ENCODE measurements at places on chromosomes 13 and 19.
A peak's percentile ranks its signal among the peaks of the same experiment; 100 is the strongest.

GRCh38 chr13:46571189-46571908 lies 18.4 kb downstream of the LRCH1 start:
- peak; percentile 90 for DNase-seq

DNA sequence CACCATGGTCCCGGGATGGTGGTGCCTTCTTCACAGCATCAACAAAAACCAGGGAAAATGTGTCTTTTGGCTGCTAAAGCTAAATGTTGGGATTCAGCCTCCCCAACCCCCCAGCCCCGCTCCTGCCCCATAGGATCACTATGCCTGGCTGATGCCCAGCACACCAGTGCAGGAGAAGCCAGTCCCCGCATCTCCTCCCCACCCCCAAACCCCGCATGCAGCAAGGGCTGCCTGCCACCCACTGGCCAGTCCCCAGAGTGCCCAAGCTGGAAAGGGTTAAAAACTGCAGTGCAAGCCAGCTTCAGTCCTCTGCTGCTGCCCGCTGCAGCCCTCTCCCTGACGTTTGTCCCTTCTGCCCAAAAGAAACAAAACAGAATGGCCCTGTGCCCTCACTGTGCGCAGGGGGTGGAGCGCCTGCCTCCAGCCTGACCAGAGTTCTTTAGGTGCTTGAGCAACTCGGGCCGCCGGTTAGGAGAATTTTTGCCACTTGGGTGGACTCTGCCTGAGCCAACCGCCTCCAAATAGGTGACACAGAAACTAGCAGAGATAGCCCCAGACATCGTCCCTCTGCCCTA lies 3.7 kb downstream of the CALM3 start:
- peak; percentile 51 for DNase-seq

DNA sequence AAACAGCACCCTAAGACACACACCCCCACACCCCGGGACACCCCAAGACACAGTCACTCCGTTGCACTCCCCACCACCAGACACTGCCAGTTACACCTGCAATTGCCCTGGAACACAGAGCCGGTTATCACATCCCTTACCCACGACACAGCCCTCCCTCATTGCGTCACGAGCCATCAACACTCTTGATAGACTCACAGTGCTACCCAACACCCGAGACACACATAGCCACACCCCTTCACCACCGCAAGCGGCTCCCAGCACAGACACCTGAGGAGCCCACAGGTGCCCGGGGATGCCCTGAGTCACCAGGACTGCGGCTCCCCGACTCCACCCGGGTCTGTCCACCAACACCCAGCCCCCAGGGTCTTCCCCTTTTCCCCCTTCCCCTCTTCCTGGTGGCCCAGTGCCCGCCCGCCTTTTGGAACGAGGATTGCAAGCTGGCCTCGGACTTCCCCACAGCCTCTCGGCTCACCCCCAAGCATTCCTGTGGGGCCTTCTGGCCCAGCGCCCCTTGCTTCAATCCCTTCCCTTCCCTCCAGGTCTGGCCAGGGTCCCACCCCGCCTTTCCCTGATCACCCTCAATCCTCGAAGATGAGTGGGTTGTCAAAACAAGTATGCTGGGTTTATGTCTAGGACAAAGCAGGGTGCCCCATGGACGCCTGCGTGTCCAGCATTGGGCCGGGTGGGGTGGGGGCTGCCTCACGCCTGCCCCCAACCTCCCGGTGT lies 1.7 kb upstream of the PTGER1 start:
- DNase-seq, result peak; percentile 25

DNA sequence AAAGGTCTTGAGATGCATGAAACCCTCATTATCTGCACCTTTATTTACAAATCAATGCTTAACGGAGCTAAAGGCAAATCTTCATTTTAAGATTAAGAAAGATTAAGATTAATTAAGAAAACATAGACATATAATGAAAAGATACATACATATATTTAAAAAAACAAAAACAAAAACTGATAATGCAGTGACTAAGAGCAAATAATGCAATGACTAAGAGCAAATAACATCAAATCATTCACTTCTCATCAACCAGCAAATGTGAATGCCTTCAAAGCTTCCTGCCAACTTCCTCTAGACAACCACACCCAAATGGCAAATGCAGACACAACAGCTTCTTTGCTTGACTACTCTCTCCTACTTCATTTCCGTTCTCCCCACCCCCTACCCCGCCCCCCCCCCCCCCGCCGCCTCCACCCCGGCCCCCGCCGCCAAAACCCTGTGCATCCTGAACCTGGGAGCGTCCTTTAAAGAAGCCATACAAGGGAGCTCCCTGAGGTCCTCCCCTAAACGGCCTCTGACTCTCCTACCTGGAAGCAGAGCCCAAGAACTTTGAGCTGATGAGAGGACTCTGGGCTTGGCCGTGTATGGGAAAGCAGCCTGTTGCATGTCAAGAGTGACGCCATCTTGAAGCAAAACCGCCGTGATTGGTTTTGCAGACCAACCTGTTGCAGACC lies 24.5 kb downstream of the TEX101 start:
- no peak for DNase-seq

GRCh38 chr13:27587095-27587746 lies 33.1 kb downstream of the LNX2 start:
- DNase-seq, result no peak

DNA sequence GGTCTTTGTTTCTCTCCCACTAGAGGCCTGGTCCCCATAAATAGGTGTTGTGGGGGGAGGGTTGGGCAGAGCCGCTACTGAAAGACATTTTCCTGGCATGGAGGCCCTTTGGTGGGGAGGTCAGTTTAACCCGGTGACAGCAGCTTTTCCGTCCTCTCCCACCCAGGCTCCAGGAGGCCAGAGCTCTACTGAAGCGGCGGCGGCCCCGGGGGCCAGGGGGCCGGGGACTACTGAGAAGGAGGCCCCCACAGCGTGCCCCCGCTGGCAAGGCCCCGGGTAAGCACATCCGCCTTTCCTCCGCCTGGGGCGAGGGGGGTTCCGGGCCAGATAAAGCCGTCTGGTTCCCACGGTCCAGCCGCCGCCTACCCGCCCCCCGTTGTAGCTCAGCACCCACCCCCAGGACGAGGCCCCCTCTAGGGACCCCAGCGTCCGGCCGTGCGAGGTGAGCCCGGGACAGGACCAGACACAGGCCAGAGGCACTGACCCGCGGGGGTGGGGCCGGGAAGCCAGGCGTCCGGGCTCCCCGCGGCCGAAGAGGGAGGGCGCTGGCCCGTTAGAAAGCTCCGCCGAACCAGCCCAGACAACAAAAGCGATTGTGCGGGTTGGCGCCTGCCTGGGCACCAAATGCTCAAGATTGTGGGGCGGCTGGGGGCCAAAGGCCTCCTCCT lies 1.1 kb upstream of the LTBP4 start:
- DNase-seq, result no peak

DNA sequence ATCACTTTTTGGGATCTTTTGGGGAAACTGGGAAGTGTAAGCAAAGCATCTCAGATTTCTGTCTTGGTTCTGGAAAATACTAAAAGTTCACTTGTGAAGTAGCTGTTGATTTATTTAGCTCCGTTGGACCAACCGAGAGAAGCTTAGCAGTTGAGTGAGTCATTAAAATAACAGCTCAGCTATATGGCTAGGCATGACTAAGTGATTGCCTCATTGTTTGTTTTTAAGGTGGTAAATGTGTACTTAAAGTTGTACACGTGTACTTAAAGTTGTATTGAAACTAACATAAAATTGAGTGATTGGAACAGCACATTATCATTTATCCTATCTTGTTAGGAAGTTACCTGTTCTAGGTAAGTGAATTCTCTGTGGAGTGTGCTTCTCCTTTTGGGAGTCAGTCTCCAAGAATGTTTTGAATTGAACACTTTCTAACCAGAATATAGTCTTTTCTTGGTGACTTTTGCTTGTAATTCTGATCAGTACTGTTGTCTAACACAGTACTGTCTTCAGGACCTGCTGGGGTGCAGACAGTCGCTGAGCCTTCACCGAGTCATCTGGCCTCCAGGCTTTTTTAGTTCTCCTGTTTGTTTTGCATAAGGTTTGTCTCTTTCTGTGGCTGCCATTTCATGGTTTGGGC lies 2.9 kb upstream of the DCUN1D2 start:
- no peak for DNase-seq

- peak; percentile 92 for DNase-seq
Measured at GRCh38 chr13:113562085-113562749, 22.3 kb upstream of the TFDP1 start.

DNA sequence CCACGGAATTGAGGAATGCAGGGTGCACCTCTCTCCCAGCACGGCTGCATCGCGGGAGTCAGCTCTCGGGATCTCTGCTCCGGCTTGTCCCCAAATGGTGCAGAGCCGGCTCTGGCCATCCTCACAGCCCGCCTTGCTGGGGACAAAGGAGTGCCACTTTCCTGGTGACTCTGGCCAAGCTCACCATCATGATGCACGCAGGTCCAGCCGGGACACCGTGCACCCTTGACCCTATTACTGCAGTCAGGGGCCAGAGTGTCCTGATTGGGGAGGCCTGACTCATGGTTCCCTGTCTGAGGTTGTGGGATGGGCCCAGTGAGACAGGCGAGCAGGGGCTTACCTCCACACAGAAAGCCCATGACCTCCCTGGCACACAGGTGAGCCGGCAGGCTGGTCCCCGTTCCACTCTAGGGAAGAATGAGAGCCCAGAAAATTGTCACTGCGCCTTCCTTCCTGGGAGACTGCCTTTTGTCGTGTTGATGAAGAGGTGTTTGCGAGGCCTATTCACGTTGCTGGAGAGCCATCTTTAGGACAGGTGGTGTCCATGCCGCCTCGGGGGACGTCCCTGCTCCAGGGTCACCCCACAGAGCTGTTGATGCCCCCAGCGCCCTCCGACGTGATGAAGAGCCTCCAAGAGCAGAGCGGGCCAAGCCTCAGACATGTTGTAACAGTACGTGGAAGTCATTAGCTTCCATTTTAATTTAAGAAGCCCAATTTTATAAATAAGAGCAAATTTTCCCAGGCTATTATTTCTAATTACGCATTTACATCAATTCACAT lies 18.5 kb upstream of the VSTM2B start:
- no peak for DNase-seq

DNA sequence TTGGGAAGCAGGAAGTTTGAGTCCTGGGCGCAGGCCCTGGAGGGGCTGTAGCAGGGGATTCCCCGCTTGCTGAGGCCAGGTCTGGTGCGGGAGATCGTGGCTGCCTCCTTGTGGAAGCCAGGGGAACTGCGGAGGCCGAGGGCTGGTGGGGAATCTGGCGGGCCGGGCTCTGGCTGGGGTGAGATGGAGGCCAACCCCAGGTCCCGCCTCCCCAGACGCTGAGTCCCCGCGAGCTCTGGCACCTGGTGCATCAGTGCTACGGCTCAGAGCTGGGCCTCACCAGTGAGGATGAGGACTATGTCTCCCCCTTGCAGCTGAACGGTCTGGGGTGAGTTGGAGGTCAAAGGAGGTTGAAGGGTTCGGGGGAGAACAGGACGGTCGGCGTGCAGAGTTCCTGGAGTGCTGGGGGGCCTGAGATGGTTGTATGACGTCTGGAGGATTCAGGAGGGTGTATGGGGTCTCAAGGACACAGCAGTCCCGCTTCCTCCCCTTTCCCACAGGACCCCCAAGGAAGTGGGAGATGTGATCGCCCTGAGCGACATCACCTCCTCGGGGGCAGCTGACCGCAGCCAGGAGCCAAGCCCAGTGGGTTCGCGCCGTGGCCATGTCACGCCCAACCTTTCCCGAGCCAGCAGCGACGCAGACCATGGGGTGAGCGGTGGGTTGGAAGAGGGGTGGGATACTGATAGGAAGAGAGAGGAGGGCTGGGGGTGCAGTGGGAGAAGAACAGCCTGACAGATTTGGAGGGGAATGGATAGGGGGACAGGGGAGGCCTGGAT lies 13.1 kb downstream of the GRAMD1A start:
- DNase-seq, result no peak

DNA sequence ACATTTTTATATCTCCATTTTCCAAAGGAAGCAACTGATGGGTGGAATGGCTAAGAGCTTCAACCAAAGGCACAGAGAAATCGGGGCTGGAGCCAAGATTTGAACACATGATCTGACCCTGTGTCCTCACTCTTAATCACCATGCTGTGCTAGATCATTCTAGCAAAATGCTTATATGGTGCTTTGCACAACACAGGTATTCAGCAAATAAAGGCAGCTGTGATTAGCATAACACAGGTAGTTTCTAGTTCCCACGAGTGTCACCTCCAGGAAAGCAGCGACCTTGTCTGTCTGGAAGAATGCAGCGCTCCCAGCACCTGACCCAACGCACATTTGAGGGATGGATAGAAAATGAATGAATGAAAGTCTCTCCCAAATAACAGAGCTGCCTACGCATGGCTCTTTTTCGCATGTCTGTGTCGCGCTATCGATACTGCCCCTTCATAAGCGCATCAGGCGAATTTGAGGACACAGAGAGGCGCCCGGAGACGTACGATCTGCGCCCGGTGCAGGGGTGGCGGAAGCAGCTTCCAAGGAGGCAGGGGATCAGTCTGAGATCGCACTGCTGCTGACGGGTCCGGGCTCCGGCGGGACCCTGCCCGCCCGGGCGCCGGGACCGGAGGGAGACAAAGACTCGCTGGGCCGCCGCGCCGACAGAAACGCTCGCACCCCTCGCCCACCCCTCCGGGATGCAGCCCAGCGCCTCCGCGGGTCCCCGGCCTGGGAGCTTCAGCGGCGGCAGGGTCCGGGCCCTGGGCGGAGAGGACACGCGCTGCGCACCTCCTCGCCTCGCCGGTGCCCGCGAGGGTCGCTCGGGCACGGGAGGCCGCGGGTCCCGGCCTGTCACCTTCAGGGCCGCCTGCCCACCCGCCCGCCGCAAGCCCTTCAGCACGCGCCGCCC lies 609 bp downstream of the EPS15L1 start:
- peak; percentile 46 for DNase-seq

- DNase-seq, result no peak
Measured at GRCh38 chr13:66927562-66927961, 302.6 kb downstream of the PCDH9 start.

- no peak for DNase-seq
Measured at GRCh38 chr13:80109303-80109702, 231.6 kb downstream of the SPRY2 start.

DNA sequence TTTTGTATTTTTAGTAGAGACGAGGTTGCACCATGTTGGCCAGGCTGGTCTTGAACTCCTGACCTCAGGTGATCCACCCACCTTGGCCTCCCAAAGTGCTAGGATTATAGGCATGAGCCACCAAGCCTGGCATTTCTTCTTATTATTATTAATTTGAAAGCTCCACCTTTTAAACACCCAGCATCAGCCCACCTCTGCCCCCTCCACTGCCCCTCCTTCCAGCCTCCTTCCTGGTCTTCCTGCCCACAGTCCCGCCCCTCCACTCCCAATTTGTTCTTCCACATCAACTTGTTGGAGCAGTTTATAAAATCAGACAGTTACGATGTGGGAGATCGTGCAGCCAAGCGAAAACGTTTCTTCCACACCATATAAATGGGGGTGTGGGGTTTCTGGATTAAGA lies 7.8 kb upstream of the CLIP3 start:
- DNase-seq, result no peak

GRCh38 chr13:50365408-50366391 lies 350.5 kb downstream of the KCNRG start:
- no peak for DNase-seq

DNA sequence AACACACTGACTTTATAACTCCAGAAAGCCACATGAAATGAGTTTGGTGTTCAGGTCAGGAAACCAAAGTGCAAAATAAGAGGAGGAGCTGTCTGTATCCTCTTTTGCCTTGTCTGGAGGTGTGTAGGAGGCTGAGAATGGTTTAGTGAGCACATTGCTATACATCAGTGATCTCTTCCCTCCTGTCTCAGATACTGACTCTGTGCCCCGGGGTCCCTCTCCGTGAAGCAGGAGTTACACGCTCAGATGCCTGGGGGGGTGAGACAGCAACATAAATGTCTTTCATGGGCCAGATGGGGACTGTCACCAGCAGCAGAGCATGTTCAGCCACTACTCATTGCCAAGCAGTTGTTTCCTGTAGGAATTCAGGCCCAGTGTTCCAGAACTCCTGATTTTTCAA lies 285.4 kb downstream of the ATP8A2 start:
- no peak for DNase-seq

Data from G401 (cell line).